ENCODE measurements at places on chromosomes 2 and 18. TPM values are rescaled to one million over a fixed set of nuclear protein-coding genes. Genes with fewer than 3 reads are reported as not detected.
A peak's percentile ranks its signal among the peaks of the same experiment; 100 is the strongest.

The COL4A3 gene
- total RNA-seq, result 2.9 TPM

The DUSP19 gene
- total RNA-seq, result 1.6 TPM

The COL5A2 gene
- 111 TPM for total RNA-seq

DNA sequence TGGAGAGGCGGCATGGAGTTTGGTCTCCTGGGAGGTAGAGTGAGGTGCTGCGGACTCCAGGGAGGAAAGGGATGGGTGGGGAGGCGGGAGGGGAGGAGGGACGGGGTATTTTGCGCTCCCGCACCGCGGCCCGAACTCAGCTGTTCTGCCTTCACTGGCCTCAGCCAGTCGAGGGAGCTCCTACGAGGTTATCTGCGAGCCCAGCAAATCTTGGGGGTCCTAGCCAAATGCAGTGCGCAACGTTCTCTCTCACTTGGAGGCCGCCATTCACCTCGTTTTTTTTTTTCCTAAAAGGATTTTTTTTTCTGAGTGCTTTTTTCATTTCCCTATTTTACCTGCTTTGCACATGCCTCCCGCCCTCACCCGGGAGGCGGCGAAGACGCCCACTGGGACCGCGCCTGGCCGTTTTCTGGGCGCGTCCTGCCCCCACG lies 877 bp upstream of the BCL2L11 start:
- peak overlapping the region; percentile 96 for H3K27ac ChIP-seq
- H3K27me3 ChIP-seq, result no peaks in the 10 kb centered on the region
- no peaks in the 10 kb centered on the region for H3K4me1 ChIP-seq
- peak overlapping the region; percentile 90 for H3K4me3 ChIP-seq
- no peaks in the 10 kb centered on the region for H3K36me3 ChIP-seq

DNA sequence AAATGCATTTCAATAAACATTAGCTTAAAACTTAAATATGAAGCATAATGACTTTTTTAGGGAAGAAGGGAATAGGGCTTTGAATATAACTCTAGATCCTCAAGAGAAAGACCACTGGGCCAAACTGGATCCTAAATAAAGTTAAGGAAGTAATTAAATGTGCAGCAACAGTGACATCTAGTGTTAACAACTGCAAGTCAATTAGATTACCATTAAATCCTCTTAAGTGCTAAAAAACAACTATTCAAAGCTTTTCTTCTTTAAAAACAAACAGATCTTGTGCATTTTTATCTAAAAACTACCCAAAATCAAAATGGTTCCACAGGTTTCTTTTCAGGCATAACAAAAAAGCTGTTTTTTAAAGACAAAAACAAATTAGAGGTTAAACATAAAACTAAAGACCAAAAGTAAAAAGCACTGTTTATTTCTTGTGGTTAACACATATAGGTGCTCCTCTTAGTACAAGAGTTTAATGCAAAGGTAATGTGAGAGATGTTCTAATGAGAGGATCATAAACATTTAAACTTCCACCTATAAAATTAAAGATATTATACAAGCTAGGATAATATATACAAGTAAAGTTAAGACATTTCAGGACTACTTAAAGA lies 111.4 kb downstream of the THADA start:
- H3K27ac ChIP-seq, result no peak overlapping the region
- no peaks in the 10 kb centered on the region for H3K27me3 ChIP-seq
- no peaks in the 10 kb centered on the region for H3K36me3 ChIP-seq
- DNase-seq, result no peak
- no peaks in the 10 kb centered on the region for H3K4me1 ChIP-seq
